ENCODE measurements at places on chromosomes 1 and 21.

DNA sequence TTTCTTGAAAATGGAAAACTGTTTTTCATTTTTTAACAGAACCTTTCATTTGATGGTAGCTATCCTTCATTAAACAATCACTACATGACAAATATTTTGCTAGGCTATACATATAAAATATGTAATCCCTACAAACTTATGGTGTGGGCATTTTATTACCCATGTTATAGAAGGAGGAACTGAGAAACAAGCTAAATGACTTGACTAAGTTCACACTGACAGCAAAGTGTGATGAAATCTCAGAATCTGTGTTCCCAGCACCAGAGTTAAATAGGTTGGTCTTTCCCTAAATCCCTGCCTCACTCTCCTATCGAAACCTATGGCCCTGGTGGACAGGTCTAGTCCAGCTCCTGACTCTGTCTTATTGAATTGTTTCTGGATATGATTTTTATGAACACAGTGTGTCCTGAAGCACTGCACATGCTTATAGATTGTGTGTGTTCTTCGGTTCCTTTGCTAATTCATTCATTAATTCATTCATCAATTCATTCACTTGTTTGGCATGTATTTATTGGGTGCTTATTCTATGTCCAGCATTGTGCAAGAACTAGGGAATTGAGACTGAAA is 301.0 kb downstream of the GRIK1 start:
- DNase-seq = no peak

GRCh38 chr1:167679714-167680113 is 42.1 kb upstream of the MPZL1 start:
- no peak for DNase-seq

GRCh38 chr1:171641076-171641864 is 11.2 kb downstream of the MYOC start:
- DNase-seq = no peak

- DNase-seq = no peak
Measured at GRCh38 chr1:186681801-186682200, 1.6 kb upstream of the PTGS2 start.

- DNase-seq = no peak
Measured at GRCh38 chr1:44849575-44850132, 6.6 kb upstream of the PTCH2 start.

GRCh38 chr1:18711536-18712251 is 81.0 kb downstream of the PAX7 start:
- no peak for DNase-seq

GRCh38 chr1:227125929-227126545 is 185.9 kb downstream of the COQ8A start:
- DNase-seq = no peak

DNA sequence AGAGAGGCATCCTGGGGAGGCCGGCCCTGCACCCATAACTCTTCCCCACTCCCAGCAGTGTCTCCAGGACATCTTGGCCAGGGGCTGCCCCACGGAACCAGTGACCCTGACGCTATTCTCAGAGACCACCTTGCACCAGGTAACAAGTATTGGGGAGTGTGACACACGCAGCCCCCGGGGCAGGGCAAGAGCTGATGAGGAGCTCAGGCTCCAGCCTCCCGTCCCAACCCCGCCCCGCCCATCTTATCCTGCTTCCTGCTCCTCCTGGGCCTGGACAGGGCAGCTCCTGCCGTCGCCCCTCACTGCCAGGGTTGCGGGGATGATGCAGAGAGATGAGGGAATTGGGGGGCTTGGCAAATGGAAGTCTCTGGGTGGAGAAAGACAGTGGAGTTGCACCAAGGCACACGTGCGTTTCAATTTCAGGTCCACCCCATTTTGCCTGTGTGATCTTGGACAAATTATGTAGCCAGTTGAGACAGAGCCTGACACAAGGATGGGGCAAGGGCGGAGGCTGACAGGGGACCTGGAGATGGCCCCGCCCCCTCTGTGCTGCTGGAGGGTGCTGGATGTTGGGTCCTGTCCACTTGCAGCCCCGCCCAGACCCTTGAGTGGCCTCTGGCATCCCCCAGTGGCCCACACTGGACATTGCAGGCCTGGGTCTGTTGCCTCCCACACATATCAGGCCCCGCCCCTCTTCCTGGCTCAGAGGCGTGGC is 10.7 kb downstream of the CLCNKA start:
- no peak for DNase-seq

DNA sequence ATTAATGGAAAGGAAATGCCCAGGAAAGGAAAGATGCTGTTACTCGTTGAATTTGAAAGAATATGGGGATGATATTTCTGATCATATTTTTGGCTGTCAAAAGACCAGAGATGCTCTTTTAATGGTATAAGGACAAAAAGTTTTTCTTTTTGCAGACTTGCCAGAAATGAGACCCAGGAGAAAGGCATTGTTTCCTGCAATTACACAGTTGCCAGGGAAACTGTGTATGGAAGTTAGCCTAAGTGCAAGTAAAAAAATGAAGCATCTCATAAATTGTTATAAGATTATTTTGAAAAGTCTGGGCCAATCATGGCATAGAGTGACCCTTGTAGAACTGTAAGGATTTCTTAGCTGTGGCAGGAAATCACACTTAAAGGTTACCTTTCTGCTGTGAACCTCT is 155.7 kb upstream of the BEND5 start:
- DNase-seq = no peak

DNA sequence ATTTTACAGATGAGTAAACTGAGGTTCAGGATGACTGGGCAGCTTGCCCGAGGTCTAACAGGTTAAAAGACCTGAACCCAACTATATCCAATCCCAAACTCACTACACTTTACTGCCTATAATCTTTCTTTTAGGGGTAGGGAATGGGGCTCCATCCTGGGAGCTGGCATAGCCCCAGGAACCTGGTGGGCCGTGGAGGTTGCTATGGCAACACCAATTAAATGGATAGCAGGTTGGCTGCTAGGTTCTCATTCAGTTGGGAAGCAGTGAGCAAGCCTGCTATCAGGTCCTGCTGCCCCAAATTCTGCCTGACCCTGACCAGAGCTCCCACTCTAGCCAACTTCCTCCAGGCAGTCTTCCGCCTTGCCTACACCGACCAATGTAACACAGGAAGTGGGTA is 40.9 kb downstream of the LRP8 start:
- no peak for DNase-seq

DNA sequence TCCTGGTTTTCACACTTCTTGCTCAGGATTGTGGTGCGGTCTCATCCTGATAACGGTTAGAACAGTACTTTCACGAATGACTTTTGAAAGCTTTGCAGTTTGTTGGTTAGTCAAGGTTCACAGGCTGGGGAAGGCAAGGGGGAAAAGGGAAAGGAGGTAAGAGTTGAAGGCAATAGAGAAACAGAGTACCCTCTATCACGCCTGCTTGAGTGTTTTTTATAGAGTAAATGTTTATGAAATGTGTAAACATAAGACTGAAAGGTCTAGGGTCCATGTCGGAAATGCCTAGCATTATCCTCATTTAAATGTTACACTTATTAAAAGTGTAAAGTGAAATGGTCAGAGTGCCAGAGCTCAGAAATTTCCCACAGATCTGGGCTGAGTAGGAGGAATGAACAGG is 167.4 kb downstream of the URB2 start:
- no peak for DNase-seq

- no peak for DNase-seq
Measured at GRCh38 chr1:43858324-43858723, 75.3 kb upstream of the ARTN start.

DNA sequence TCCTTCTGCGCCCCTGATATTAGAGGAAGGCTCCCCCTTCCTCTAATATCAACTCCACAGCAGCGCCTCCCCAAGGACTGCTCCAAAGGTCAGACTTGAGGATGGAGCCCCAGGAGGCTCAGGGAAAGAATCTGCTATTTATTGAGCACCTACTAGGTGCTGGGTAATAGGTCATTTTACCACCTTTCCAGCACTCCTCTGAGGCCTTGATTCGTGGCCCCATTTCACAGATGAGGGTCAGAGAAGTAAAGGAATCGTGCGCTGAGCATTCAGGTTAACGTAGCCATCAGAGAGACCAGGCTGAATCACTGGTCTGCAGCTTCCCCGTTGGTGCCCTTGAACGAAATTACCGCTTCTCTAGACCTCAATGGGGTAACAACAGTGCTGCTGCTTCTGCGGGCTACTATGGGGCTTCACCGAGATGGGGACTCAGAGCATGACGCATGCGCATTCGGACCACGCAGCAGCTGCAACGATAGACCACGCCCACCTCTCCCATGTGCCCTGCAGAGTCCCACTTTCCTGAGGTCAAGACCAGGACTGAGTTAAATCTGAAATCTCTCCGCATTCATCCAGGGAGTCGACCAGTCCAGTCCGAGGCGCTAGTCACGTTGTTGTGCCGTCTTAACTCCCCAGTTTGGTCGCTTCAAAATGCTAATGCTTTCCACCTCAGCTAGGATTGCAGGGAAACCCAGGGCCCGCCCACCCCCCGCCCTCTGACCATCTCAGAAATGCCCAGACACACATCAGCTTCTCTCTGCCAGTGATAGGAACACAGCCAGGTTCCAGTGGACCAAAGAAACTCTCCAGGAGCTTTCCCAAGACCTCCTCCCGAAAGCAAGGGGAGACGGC is 12.9 kb downstream of the CAMK2N1 start:
- no peak for DNase-seq

DNA sequence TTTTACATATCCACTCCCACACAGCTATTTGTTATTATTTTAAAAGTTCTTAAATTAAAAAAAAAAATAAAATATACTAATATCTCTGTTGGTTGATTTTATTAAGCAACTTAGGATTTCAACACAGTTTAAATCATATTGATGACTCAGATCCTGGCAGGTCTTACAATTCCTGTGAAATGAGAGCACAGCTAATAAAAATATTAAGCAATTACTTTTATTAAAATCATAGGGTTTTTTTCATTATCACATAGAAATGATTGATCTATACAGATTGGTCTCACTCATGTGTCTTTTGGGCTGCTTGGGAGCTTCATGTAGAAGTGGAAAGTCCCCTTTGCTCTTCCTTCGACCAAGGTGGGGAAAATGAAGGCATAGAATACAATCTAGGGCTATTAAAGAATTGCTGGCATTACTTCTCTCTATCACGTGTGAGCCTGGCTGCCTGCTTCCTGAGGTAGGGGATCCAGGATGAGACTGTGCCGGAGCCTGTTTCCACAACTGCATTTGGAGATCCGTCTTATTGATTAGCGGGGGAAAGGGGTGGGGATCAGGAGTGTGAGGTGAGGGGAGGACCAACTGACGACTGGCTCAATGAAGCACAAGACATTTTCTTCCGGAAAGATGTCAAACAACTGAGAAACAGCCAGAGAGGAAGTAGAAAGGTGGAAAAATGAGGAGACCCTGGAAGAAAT is 858.0 kb downstream of the USP25 start:
- DNase-seq = no peak

GRCh38 chr1:198959032-198959431 is 320.2 kb downstream of the PTPRC start:
- DNase-seq = no peak

DNA sequence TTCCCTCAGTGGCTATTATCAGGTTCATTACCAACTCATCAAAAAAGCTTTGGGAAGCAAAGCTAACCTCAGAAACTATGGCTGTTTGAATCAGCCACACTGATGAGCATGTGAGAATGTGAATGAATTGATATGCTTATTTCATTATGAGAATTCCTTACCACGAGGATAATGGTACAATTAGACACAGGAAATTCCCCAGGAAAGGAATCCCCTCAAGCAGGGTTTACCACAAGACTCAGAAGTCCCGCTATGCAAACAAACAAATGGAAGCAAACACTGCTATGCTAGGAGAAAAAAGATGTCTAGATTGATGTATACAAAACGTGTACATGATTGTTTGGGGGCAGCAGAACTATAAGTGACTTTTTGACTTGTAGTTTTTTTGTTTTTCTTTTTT is 205.0 kb downstream of the HMCN1 start:
- DNase-seq = no peak

DNA sequence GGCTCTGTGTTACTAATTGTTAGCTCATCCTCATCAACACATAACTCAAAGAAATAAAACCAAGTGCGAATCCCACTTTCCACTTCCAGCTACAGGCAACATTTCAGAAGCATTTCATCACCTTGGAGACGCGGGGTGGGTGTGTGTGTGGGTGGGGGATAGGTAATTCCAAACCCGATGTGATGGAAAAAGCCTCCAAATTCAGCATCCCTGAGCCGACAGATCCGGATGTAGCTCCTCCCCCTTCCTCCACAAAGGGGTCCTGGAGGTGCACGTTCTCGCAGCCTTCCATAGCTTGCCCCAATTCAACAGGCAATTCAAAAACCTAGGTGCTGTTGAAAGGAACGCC is 486 bp downstream of the HSPA13 start:
- peak; percentile 9 for DNase-seq

GRCh38 chr1:210669951-210670350 is 341.2 kb downstream of the HHAT start:
- no peak for DNase-seq

DNA sequence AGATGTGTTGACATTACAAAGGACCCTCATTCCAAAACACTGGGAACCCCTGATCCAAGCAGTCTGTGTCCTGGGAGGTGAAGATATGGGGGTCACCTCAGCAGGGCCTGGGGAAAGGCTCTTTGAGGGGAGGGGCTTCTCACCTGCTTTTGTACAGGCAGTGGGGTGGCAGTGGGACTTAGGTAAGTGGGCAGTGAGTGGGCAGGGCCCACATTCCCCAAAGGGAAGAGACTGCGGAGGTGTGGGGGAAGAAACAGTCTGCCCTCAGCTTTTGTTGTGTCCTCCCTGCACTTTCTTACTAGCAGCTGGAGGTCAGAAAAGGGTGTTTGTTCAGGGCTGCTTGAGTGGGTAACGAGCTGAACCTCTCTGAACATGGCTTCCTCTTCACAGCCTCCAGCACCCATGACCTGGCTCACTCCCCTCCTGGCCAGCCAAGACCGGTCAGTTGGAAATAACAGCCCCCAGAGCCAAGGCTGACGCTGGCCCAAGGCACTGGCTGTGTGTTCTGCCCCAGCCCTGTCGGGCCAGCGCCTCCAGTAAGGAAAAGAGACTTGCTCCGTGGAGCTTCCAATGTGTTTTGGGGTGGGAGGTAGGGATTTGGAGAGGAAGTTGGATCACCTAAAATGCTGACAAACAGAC is 173.5 kb downstream of the PSMG1 start:
- DNase-seq = no peak

- DNase-seq = no peak
Measured at GRCh38 chr21:34074283-34075090, 1.1 kb downstream of the MRPS6 start.

GRCh38 chr21:22900490-22900889 is 1902.3 kb downstream of the NCAM2 start:
- no peak for DNase-seq

GRCh38 chr1:62367005-62367557 is 47.8 kb upstream of the KANK4 start:
- DNase-seq = no peak

GRCh38 chr1:117389284-117389683 is 22.0 kb downstream of the MAN1A2 start:
- DNase-seq = no peak

DNA sequence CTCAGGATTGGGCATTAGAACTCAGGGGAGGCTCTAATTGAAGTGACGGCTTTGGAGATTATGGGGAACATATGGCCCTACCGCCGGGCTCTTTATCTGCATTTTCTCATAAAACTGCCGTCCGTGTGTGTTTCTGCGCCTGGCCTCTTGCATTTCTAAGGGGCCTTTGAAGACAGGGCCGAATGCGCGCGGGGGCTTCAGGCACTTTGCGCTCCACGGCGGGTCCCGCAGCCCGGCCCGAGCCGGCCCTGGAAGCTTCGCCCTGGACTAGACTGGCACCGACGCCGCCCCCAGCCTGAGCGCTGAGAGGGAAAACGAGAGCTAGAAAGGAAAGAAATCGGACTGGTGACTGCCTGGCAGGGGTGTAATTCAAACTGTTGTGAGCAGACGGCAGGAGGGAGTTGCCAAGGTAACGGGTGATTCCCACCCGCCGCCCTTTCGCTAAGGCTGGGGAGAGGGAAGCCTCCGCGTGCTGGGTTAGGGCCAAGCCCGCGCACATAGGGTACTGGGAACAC is 120.7 kb downstream of the LMX1A start:
- DNase-seq = no peak
